BJ (cell line): ENCODE measurements at places on chromosomes 2 and 18. TPM values are rescaled to one million over a fixed set of nuclear protein-coding genes. Genes with fewer than 3 reads are reported as not detected.

The ANKRD53 gene
- 0.36 and 0.43 TPM in 2 replicates for polyA plus RNA-seq

The SOX11 gene
- 0.40 and 0.54 TPM in 2 replicates for polyA plus RNA-seq

The DGUOK gene
- polyA plus RNA-seq: 76.6 and 79.8 TPM in 2 replicates

The GPR155 gene
- 2.0 and 3.0 TPM in 2 replicates for polyA plus RNA-seq

The ADAM17 gene
- 8.7 and 11.1 TPM in 2 replicates for polyA plus RNA-seq

The CDH2 gene
- polyA plus RNA-seq: 180 and 254 TPM in 2 replicates

The ANKRD29 gene
- 4.3 and 4.7 TPM in 2 replicates for polyA plus RNA-seq

The CCDC141 gene
- not detected in 2 replicates for polyA plus RNA-seq

The TNFRSF11A gene
- 0.06 TPM in 1 of 2 replicates, not detected in the other for polyA plus RNA-seq

The BOK gene
- polyA plus RNA-seq: 29.4 and 42.9 TPM in 2 replicates

- DNase-seq: no peak
Observed at GRCh38 chr18:77012120-77012519, 120.5 kb downstream of the MBP start.

GRCh38 chr2:207296265-207296948 lies 130.7 kb upstream of the KLF7 start:
- no peak for DNase-seq

- DNase-seq: no peak
Observed at GRCh38 chr2:237491515-237492118, 4.6 kb downstream of the MLPH start.

GRCh38 chr2:113216321-113216720 lies 42.5 kb downstream of the PSD4 start:
- DNase-seq: no peak

GRCh38 chr2:216071111-216071851 lies 10.3 kb downstream of the PECR start:
- no peak for DNase-seq

DNA sequence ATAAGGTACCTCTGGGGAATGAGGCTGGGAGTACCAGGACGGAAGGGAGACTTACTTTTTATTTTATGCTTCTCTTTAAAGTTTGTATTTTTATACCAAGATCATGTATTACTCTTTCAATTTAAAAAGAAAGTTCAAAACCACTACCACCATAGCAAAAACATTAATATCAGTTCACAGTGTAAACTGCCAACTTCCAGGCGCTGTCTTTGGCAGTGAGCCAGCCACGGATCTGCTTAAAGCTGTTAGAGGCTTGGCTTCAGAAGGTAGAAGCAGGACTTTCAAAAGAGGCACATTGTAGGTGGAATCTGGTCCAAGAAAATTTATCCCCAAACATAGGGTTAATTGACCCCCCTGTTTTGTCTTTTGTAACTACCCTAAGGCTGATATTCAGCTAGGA lies 74.8 kb downstream of the B3GNT2 start:
- no peak for DNase-seq

- DNase-seq: no peak
Observed at GRCh38 chr2:150866431-150866830, 379.0 kb upstream of the RND3 start.

- no peak for DNase-seq
Observed at GRCh38 chr2:128670066-128670465, 351.4 kb upstream of the HS6ST1 start.

DNA sequence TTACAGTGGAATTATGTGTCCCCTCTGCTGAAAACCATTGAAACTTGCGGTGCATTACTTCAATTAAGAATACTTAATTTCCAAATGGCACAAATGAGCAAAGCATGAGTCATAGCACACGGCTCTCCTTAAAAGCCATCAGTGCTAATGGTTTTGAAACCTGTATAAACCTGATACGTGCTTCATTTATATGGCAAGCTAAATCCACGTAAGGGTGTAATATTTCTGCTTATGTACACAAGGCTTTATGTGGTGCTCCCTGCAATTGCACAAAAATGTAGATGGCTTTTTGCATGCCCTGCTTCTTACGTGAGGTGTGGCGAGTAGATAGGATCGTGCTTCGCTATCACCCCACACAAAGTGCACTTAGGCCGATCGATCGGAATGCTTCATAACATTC lies 840.9 kb downstream of the GALR1 start:
- DNase-seq: no peak

DNA sequence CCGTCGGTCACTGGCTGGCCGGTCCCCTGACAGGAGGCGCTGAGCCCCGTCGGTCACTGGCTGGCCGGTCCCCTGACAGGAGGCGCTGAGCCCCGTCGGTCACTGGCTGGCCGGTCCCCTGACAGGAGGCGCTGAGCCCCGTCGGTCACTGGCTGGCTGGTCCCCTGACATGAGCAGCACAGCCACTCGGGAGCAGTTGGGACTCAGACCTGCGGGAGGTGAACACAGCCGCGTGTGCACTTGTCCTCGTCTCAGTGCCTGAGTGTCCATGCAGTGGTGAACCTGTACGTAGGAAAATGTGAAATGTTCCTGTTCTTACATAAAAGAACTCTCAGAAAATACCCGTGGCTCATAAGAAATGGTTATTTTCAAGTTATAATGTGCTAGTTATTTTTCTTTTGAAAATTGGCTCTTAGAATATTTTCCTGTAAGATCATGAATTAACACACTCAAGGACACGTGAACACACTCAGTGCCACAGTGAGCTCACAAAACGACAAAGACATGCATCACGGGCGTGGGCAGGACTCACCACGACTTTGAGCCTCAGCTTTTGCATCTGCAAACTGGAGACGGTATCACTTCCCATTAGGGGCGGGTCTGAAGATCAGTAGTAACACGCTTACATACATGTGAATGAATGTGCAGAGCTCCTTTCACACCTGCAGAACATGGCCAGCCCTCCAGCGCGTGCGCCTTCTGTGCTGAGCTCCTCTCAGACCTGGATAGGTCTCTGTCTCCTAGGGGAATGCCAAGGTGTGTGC lies 21.1 kb upstream of the NFATC1 start:
- DNase-seq: no peak

DNA sequence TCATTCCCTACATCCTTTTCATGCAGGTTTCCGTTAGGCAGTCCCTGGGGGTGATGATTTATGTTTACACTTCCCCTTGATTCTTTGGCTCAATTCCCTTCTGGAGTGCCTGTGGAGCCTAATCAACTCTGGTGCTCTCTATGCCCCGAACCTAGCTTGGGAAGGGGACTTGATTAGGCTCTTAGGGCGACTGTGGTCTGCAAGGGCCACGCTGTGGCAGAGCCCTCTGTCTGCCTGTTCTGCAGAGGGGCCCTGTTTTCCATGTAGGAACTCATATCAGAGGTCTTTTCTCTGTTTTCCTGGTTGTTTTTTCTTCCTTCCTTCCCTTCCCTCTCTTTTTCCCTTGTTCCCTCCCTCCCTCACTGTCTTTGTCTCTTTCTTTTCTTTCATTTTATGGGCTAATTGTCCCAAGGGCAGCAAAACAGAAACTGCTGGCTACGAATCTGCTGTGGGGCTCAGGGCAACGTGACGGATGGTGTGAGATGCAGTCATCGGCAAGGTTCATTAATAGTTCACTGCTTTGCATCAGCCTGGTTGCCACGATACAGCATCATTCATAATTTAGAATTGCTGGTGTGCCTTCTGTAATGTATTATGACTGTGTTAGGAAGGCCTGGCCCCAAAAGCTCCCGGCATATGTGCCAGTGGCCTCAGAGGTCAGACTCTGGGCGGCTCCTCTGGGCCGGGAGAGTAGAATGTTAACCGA lies 134.5 kb downstream of the NAPG start:
- peak; percentile 47 for DNase-seq

DNA sequence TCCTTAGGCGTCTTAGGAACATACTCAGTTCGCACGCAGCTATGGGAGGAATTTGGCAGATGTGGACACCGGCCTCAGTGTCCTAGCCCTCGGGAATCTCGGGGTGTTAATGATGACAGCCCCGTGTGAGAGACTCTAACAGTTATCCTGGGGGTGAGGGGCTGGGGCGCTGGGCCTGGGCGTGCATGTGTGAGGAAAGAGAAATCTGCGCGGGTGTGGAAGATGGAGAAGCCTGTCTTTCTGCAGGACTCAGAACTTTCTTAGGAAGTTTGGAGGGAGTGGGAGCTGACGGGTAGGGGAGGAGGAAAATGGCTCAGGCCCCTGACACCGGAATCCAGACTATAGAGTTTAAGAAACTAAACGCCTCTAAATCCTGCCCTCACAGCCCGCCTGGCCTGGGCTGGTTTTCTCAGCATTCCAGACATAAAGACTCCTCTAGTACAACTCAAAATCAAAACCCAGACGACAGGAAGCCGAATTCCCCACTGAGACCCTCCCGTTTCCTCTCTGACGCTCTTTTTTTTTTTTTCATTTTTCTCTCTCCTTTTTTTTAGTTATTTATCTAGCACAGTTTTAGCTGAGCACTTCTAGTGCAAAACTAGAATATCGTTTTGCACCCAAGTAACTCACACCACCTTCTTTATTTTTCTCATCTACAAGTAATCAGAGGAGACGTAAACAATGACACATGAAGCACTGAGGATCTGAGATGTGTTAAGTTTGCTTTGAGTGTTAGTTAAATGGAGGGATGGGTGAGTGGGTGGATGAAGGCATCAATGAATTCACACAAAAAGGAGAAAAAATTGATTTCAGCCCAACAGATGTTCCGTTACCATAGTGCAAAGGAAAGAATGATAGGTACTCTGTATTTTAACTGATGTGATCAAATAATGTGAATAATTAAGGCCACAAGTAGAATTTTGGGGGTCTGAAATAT lies 1.2 kb upstream of the HAAO start:
- no peak for DNase-seq

GRCh38 chr2:222424276-222424728 lies at the start of gene SGPP2:
Gene SGPP2 (plus strand): TSS chr2:222424543. CDS start chr2:222424603, 60 bp downstream.
- DNase-seq: no peak

- DNase-seq: no peak
Observed at GRCh38 chr18:3857544-3857943, 407.6 kb downstream of the TGIF1 start.

DNA sequence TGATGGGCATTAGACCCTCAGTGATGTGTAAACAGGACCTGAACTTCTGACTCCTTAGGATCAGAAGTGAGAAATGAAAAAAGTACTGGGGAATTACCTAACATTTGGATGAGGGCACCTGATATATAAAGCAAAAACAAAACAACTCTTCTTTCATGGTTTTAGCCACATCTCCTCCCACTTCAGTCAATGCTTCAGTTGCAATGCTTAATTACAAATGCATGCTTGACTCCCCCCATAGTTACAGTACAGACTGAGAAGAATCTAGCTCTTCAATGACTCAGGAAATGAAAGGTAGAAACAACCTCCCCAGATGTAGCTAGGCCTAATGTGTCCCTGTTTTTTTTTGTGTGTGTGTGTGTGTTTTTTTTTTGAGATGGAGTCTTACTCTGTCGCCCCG lies 276.8 kb upstream of the POU3F3 start:
- DNase-seq: no peak

DNA sequence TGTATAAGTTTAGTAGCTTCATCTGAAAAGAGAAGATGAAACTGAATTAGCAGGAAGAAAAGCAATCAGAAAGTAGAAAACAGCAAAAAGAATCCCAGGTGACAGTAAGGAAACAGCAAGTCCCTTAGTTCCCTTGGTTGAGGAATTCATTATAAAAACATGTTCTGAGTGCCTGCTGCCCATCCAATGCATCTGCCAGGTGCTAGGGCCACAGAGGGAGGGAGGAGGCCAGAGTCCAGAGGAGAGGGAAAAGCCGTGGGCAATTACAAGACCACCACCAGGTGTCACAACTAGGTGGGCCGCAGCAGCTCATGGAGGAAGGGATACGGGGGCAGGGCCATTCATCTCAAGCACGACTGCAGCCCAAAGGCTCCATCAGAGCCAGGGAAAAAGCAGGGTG lies 55.9 kb upstream of the TFCP2L1 start:
- DNase-seq: no peak

GRCh38 chr2:60313470-60314172 lies 239.8 kb downstream of the BCL11A start:
- DNase-seq: no peak

DNA sequence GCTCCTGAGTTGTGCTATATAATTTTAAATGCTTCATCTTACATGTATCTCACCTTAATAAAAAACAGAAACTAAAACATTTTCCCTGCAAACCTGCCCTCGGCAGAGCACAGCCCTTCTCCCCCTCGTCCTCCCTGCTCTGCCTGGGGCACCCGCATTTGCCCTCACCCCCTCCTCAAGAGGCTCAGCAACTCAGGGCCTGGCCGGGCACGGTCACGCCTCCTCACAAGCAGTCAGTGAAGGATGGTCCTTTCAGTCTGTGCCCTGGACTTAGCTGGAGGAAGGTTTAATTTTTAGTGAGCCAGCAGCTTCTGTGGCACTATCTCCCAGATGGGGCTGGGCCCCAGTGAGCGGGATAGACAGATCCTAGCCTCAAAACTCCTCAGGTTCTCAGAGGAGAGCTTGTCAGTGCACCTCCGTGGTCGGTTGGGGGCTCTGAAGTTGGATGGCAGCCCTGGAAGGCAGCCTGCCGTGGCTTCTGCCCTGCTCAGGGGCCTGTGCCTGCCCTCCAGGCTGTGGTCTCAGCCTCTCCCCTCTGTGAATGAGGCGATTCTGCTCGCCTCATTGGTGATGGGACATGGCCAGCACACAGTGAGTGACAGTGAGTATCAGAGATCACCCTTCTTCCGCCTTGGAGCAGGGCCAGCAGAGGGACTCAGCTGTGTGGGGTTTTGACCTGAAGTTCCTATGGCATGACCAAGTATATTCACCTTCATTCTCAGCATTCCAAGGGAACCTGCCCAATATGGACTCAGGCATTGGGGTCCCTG lies 56.3 kb upstream of the AFF3 start:
- no peak for DNase-seq

GRCh38 chr2:143356736-143357446 lies 227.7 kb downstream of the ARHGAP15 start:
- DNase-seq: no peak

- DNase-seq: no peak
Observed at GRCh38 chr2:196170213-196170605, 1.2 kb downstream of the STK17B start.

DNA sequence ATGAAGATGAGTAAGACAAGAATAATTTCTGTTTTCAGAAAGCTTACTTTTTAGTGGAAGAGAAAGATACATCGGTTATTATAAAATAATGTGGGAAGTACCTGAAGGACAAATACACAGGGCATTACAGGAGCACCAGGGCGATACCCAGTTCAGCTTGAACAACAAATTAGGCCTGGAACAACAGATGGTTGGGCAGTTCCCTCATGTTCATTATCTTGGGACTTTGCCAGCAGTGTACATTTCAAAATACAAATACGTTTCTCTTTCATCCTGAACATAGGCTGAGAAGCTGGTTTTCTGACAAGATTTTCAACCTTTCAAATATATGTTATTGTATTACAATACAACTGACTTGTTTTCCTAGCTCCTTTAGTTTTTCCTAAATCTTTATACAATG lies 79.6 kb downstream of the TGIF1 start:
- DNase-seq: no peak

DNA sequence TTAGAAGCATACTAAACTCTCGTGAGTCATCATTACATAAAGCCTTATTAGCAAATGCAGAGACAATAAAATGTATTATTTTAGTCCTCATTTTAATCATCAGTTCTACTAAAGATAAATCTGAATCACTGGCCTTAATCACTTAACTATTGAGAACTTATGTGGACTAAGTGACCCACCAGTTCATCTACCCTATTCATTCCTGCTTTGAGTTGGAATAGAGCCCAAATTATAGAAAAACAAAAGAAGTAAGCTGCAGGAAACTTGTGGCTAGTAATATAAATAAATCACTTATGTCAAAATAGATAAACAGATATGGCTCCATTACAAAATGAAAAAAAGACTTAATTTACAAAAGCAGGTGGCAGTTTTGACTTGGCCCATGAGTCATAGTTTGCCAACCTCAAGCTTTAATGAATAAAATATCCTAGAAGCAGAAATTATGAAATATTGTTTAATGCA lies 851.8 kb upstream of the CRIM1 start:
- no peak for DNase-seq
